ENCODE measurements at places on chromosomes 6 and 20. TPM values are rescaled to one million over a fixed set of nuclear protein-coding genes. Genes with fewer than 3 reads are reported as not detected.

DNA sequence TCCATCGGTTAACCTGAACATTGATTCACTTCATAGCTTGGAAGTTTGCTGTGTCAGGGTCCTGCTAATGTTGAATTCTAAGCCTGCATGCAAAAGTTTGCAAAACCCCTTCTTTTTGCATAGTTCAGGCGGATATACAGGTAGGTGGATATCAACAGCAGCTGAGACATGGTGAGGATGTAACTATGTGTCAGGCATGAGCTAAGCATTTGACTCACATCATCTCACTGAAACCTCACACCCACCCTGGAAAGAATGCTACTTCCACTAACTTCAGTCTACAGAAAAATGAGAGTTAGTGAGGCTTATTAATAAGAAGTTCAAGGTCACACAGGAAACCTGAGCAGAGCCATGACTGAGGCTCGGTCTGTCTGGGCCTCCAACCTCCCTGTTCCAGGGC, 276.9 kb downstream of the BMP7 start:
- no peak for DNase-seq

DNA sequence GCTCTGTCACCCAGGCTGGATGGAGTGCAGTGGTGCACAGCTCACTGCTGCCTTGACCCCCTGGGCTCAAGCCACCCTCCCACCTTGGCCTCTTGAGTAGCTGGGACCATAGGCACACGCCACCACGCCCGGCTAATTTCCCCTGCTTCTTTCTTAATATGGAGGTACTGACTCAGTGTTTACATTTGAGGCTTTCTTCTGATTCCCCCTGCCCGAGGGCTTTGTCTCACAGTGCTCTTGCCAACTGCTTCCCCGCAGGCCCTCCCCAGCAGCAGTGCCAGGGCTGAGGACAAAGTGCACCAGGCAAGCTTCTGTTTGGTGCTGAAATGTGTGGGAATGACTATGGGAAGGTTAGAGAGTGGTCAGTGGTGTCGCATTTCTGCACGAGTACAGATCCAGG, 34.8 kb downstream of the NR2E1 start:
- no peak for DNase-seq

- peak; percentile 1 for DNase-seq
These were observed 38.6 kb downstream of the PDYN start for GRCh38 chr20:1955217-1955616.

- DNase-seq, result no peak
These were observed 9.8 kb downstream of the SDC4 start for GRCh38 chr20:45338121-45339030.

The CST7 gene
- 11.5 TPM for total RNA-seq

The TRIM10 gene
- total RNA-seq, result not detected

DNA sequence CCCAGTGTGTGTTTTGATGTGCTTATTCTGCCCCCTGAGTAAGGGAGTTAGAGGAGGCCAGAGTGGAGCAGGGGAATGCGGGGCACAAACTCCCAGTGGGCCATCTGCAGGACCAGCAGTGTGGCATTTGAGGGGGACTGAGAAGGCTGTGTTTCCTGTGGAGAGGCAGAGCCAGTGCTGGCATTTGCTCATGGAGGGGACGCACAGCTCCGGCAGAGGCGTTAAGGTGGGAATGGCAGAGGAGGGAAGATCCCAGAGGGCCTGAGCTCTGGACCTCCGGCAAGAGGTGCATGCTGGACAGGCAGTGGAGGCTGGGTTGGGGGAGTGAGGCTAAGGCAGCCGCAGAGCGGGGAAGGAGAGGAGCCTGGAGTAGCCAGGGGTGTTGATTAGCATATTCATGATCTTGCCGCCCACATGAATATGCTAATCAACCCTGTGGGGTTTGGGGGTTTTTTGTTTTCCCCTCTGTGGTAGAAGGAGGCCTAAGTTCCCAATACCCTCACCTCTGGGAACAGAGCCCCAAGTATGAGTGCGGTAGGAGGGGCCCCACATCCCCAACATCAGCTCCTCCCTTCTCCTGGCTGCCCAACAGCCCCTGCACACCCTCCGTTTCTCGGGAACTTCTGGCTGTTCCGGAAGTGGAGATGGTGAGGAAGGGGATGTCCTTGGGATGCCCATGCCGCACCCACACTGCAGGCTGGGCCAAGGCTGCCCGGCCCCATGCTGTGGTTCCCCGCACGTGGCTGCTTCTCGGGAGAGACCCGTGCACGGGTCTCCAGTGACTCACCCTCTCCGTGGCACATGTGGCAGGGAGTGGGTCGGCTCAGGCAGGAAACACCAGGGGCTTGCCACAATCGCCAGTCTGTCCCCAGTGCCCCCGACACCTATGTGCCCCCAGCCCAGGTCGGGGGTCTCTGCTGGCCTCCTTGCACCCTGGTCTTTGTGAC, 33.8 kb downstream of the DLGAP4 start:
- no peak for DNase-seq

Data from mesenteric fat pad (tissue), 1 donor.